IgD-negative memory B cell (primary cell): ENCODE measurements at places on chromosomes 3 and 15. TPM values are rescaled to one million over a fixed set of nuclear protein-coding genes. Genes with fewer than 3 reads are reported as not detected.

Gene GXYLT2
- not detected for polyA plus RNA-seq

Gene KBTBD13
- polyA plus RNA-seq = not detected

Gene BFSP2
- 2.8 TPM for polyA plus RNA-seq

Gene NPAP1
- not detected for polyA plus RNA-seq

Gene SEMA3G
- polyA plus RNA-seq = 0.04 TPM
